Activated gamma-delta T cell treated with anti-CD3 and anti-CD28 coated beads, Interleukin-2, amount 50 U/mL, for 16 hours (primary cell): ENCODE measurements at places on chromosomes 6 and 20.

- peak; percentile 19 for DNase-seq
Measured at GRCh38 chr20:3238616-3239025, 369 bp downstream of the SLC4A11 start.

DNA sequence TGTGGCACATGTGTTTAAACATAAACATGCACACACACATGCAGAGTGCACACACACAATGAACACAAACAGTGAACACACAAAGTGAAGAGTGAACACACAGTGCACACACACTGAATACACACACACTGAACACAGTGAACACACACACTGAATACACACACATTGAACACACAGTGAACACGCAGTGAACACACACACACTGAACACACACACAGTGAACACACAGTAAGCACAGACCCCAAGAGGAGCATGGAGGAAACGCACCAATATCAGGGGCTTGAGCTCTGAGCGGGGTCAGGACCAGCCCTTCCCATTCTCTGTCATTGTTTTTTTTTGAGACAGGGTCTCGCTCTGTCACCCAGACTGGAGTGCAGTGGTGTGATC, 17.1 kb upstream of the HELZ2 start:
- no peak for DNase-seq

DNA sequence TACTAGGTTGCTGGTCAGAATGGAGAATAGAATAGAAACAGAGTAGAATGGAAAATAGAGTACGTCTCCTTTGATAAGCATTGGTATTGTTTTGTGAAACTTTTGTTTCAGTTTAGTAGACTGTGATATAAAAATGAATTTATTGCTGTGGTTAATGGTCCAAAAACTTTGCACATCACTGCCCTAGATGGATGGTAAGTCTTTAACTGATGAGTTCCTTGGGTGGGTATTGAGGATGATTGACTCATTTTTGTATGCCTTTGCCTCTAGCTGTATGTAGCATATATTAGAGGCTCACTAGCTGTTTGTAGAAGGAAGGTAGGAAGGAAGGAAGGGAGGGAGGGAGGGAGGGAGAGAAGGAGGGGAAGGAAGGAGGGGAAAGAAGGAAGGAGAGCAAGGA, 48.3 kb downstream of the ZDHHC14 start:
- no peak for DNase-seq

- DNase-seq: no peak
Measured at GRCh38 chr6:128515550-128516513, 4.6 kb downstream of the PTPRK start.

DNA sequence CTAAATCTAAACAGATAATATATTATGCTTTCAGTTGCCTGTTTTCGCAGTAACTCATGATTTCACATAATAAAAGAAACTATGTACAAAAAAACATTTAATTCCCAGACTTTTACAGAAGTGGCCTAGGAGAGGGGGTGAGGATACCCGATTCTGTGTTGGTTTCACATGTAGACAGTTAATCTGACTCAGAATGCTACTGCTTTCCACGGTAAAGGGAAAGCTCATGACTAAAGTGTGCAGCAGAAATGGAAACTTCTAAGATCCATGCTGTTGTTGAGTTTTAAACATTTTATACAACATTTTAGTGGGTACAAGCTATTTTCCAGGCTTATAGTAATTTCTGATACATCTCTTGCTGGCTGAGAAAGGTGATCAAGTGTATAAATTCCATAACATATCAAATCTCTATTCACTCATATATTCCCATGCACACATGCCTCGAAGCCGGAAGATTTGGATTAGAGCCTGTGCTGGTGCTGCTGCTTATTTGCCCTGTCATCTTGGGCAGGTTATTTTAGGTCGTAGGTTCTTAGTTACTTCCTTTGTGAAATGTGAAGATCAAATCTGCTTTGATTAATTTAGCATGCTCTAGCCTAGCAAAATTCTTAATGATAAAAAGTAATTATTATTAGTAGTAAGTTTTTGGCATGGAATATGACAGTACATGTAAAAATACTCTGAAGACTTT, 896.7 kb upstream of the MAP3K7 start:
- DNase-seq: no peak

DNA sequence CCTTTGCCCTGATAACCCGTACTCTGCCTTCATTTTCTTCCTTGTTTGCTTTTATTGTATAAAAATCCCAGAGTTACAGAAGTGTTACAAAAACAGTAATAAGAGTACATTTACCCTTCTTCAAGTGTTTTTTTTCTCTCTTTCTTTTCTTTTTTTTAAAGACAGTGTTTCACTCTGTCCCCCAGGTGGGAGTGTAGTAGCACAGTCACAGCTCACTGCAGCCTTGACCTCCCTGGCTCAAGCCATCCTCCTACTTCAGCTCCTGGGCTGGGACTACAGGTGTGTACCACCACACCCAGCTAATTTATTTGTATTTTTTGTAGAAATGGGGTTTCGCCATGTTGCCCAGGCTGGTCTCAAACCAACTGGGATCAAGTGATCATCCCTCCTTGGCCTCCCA, 402.7 kb downstream of the CDKAL1 start:
- no peak for DNase-seq

DNA sequence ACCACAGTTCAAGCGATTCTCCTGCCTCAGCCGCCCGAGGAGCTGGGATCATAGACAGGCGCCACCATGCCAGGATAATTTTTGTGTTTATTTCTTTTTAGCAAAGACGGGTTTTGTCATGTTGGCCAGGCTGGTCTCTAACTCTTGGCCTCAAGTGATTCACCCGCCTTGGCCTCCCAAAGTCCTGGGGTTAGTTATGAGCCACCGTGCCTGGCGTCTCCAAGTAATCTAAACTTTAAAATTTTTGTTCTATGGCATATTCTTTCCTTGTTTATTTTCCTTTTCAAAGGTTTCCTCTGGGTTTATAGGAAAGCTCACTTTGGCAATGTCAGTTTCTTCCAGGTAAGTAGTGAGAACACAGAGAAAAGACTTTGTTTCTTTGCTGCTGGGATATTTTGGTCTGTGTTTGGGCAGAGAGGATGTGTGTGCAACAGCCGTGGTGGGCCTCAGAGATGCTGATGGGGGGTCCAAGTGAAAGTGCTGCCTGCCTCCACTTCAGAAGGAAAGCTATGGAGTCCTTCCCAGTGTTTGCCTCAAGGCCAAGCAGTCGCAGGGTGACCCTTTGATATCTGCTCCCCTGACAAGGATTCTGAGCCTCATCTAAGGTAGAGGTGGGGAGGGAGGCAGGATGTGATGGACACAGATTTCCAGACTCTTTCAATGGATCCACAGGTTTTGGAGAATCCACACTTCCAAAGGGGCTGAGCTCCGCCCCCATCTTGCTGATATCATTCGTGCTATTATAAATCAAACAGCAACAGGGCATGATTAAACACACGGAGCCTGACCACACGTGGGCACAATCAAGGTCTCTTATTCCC, 2.3 kb downstream of the LRP11 start:
- DNase-seq: no peak

DNA sequence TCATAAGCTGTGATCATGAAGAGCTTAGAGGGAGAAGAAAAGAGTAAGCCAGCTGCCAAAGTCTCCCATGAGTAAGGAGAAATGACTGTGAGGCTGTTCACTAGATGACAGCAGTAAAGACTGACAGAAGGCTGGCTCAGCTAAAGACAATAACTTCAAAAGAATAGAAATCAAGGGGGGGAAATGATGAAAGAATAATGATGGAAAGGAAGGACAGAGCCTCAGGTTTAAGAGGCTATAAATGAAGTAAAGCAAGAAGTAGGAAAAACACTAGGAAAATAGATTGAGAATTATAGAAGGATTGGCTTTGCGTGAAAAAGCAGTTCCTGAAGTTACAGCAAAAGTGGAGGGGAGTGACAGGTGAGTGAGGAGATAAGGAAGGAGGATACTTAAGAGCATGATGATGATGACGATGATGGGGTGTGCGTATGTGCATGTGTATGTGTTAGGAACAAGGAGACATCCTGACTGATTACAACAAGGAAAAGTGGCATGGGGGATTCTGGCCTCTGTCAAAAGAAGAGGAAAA, 48.2 kb downstream of the HBS1L start:
- DNase-seq: no peak

GRCh38 chr6:13990796-13991195, 66.0 kb downstream of the RNF182 start:
- DNase-seq: no peak

GRCh38 chr6:154117485-154117884, 78.4 kb downstream of the OPRM1 start:
- no peak for DNase-seq

GRCh38 chr20:24194143-24194542, 205.6 kb upstream of the GGTLC1 start:
- DNase-seq: no peak

DNA sequence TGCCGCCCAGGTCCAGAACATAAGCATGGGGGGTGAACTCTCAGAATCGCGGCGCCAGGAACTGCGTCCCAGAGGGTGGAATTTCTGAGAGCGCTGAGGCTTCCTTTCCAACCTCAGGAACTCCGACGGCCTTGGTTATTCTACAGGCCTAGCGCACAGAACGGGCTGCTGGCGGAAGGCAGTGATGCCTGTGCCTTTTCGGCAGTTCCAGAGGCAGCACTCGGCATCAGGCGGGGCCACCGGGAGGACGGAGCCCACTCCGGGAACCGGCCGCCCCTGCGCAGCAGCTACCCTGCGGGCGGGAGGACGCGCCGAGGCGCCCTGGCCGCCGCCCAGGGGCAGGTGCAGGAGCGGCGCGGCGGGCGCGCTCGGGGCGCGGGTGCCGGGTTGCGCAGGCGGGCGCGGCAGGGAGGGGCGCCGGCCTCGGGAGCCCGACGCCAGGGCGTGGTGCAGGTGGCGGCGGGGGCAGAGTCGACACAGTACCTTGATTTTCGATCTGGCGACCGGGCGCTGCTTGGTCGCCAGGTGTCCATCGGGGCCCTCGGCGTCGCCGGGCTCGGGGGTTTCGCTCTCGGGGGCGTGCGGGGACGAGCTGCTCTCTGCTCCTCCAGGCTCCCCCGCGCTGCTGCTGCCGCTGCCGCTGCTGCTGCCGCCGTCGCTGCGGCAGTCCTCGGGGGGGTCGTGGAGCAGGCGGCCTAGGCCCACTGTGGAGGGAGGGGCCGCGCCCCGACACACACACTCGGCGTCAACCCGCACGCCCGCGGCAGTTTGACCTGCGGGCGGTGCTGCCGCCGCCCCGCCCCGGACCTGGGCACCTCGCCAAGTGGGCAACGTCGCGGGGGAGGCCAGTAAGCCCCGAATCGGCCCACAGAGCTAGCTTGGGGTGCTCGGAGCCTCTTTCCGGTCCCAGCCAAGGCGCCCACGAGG, 1.3 kb downstream of the OVOL2 start:
- no peak for DNase-seq

GRCh38 chr6:148943451-148943850, 196.6 kb downstream of the UST start:
- DNase-seq: no peak

DNA sequence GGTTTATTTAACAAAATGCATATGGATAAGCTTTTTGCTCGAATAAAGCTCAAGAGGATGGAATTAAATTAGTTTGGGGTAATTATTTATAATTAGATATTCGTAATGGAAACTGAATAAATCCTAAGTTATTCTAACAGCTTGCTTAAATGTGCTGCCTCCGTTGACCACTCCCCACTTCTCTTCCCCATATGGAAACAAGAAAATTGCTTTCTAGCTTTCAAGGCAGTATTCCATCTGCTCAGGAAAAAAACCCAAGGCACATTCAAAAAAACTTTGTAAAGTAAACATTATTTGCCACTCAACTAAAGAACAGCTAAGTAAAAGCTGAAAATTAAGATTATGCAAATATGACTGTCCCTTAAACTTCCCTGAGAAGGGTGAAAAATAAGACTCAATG, 369.2 kb downstream of the HAO1 start:
- no peak for DNase-seq

- no peak for DNase-seq
Measured at GRCh38 chr6:159687341-159687740, 5.7 kb downstream of the SOD2 start.

DNA sequence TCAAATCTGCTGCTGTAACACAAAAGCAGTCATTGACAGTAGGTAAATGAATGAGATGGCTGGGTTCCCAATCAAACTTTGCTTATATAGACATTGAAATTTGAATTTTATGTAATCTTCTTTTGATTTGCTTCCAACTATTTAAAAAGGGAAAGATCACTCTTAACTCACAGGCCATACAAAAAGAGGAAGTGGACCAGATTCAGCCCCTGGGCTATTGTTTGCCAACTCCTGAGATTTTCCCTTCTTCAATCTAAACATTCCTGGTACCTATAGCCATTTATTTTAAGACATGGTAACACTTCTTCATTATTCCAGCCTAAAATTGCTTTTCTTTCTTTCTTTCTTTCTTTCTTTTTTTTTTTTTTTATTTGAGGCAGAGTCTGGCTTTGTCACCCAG, 260.6 kb downstream of the TFAP2A start:
- no peak for DNase-seq

DNA sequence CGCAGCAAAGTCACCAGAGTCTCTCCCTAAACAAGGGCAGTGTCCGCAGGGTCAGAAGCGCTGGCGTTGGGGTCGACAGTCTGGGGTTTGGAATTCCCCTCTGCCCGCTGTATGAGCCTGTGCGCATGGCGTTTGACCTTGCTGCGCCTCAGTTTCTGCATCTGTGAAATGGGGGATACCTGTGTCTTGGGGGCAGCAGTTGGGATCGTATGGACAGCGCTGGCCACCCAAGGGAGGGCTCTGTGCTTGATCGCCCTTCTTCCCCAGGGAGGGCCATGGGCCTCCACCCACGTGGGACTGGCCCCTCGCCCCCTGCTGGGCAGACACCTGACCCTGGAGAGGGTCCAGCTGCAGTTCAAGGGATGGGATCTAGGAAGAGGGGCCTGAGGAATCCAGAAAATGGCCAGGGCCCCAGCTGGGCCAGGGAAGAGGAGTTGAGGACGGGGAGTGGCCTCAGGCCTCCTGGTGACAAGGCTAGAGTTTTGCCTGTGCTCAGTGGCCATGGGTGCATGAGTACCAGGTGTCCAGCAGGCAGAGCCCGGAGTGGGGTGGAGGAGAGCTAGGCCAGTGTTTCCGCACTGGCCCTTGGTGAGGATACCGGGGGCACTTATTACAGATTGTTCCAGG, 26.4 kb upstream of the PHACTR3 start:
- DNase-seq: no peak

DNA sequence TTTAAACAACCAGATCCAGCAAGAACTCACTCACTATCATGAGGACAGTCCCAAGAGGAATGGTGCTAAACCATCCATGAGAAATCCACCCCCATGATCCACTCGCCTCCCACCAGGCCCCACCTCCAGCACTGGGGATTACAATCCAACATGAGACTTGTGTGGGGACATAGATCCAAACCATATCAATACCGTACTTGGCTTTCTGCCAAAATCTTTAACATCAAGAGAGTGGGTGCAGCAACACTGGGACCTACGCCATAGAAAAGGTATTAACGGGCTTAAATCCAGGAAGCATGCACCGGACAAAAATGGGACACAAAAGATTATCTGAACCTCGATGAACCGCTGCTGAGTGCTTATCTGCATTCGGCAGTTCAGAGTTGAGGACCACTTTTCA, 322.3 kb upstream of the ARID1B start:
- no peak for DNase-seq
